ENCODE measurements at places on chromosomes 7 and 10. TPM values are rescaled to one million over a fixed set of nuclear protein-coding genes. Genes with fewer than 3 reads are reported as not detected.
A peak's percentile ranks its signal among the peaks of the same experiment; 100 is the strongest.

Gene ZNF365
- total RNA-seq = 4.8 TPM

Gene IFIT1
- 29.9 TPM for total RNA-seq

Gene SPDYE9
- total RNA-seq = not detected

GRCh38 chr7:100212631-100213286 lies 7.0 kb upstream of the PVRIG start:
- no peak for DNase-seq

DNA sequence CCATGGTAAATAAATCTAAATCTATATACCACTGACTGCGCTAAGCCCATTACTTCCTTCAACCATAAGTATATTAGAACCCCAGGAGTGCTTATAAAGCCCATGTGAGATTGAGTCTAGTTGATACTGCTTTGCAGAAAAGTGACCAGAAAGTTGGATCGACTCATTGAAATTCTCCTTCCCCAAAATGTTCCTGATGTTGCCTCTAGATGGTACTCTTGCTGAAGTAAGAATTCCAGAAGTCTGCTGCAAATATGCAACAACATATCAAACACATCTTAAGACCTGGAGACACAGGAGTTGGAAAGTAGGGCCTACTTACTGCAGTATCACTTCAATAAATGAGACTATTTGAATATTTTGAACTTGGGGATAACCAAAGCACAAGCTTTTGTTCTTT lies 550.8 kb downstream of the IPMK start:
- DNase-seq = peak; percentile 22

DNA sequence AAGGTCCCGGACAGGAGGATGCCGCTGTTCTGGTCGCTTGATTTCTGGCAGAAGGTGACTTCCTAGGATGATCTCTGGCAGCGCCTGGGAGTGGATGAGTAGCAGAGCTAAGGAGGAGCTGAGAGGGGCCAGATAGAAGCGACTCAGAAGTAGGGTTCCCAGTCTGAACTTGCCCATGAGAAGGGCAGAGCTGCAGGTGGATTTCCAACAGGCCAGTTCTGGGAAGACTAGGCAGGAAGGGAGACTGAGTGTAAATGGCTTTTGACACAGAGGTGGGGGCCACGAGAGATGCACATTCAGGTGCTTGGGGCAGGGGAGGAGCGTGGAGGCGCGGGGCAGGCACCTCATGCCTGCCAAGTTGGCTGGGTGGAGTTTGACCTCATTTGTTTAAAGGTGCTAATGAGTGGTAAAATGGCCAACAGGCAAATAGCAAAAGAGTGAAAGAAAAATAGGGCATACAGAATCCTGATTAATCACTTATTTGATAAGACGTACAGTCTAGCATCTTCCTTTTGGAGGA lies 58.8 kb downstream of the SHH start:
- no peak for DNase-seq

GRCh38 chr7:138610671-138611170 lies 90.4 kb downstream of the SVOPL start:
- no peak for DNase-seq

GRCh38 chr10:53134050-53134449 lies 361.5 kb upstream of the MBL2 start:
- no peak for DNase-seq

DNA sequence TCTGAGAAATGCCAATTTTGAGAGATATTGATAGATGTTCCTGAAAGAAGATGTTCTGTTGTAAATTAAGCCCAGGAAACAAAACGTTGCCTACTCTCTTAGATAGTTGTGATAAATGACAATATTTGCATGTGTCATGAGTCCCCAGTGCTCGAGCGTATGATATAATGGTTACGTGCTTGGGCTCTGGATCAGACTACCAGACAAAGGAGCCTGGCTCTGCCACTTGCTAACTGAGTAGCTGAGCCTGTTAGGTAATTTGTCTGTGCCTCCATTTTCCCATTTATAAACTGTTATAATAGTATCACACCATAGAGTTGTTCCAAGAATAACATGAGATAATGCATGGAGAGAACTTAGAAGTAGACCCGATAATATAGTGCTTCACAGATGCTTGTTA lies 1.8 kb downstream of the A1CF start:
- DNase-seq = no peak

DNA sequence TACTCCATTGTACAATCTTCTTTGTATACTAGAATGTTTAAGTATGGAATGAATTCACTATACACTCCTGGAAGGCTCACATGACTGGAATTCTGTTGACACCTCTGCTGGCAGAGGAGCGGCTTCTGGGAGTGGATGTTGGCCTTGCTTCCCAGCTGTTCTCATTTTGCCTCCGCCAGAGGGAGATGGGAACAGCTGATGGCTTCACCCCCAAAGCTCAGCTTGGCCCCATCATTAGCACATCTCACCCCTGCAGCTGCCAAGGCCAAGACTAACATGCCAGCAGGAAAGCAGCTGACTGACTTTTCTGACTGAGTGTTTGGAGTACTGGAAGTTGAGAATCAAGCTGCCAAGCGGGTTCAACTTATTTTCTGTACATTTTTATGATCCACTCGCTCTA lies 15.1 kb downstream of the ADAM12 start:
- no peak for DNase-seq

Data from RPMI7951 (cell line).